ENCODE measurements at places on chromosomes 11 and 22. TPM values are rescaled to one million over a fixed set of nuclear protein-coding genes. Genes with fewer than 3 reads are reported as not detected.

Gene OR5A1
- not detected for polyA plus RNA-seq

Gene OR6X1
- not detected for polyA plus RNA-seq

Gene CHORDC1
- polyA plus RNA-seq = 28.0 TPM

Gene IFITM10
- 1.2 TPM for polyA plus RNA-seq

Gene C11orf52
- polyA plus RNA-seq = 1.0 TPM

Gene PAFAH1B2
- polyA plus RNA-seq = 25.4 TPM

Gene EFCAB6
- 0.07 TPM for polyA plus RNA-seq

Gene GGT5
- polyA plus RNA-seq = 13.7 TPM

Gene TTC36
- 0.09 TPM for polyA plus RNA-seq

Gene CSNK1E
- polyA plus RNA-seq = 63.6 TPM

Gene PKP3
- polyA plus RNA-seq = 0.13 TPM

Gene POTEH
- not detected for polyA plus RNA-seq

Gene CARD16
- polyA plus RNA-seq = 4.6 TPM

Gene ACRV1
- not detected for polyA plus RNA-seq

Gene PRR33
- 0.16 TPM for polyA plus RNA-seq
